Activated B cell treated with CpG ODN at 0.5 μM for 24 hours (primary cell): ENCODE measurements at places on chromosomes 5 and 9. TPM values are rescaled to one million over a fixed set of nuclear protein-coding genes. Genes with fewer than 3 reads are reported as not detected.
A peak's percentile ranks its signal among the peaks of the same experiment; 100 is the strongest.

- no peak for DNase-seq
- H3K4me3 ChIP-seq, result no peak overlapping the region
- H3K27me3 ChIP-seq, result peaks cover 7% of the 10 kb centered on the region
- no peaks in the 10 kb centered on the region for H3K4me1 ChIP-seq
- H3K36me3 ChIP-seq, result no peaks in the 10 kb centered on the region
Observed at GRCh38 chr5:122145906-122146305, 16.6 kb downstream of the ZNF474 start.

- no peak for DNase-seq
- no peaks in the 10 kb centered on the region for H3K36me3 ChIP-seq
- H3K27ac ChIP-seq, result no peak overlapping the region
- H3K4me1 ChIP-seq, result no peaks in the 10 kb centered on the region
- no peaks in the 10 kb centered on the region for H3K27me3 ChIP-seq
Observed at GRCh38 chr9:74078647-74079046, 418.5 kb upstream of the RORB start.

DNA sequence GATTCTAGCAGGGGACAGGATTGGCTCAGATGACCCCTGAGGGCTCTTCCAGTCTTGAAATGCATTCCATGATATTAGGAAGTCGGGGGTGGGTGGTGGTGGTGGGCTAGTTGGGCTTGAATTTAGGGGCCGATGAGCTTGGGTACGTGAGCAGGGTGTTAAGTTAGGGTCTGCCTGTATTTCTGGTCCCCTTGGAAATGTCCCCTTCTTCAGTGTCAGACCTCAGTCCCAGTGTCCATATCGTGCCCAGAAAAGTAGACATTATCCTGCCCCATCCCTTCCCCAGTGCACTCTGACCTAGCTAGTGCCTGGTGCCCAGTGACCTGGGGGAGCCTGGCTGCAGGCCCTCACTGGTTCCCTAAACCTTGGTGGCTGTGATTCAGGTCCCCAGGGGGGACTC, 2.9 kb upstream of the MYOZ3 start:
- H3K4me1 ChIP-seq, result peaks cover 16% of the 10 kb centered on the region
- H3K27me3 ChIP-seq, result no peaks in the 10 kb centered on the region
- no peak overlapping the region for H3K27ac ChIP-seq
- no peaks in the 10 kb centered on the region for H3K36me3 ChIP-seq
- no peak for DNase-seq

- no peak overlapping the region for H3K4me3 ChIP-seq
- peaks cover 15% of the 10 kb centered on the region for H3K4me1 ChIP-seq
- H3K36me3 ChIP-seq, result no peaks in the 10 kb centered on the region
- H3K27me3 ChIP-seq, result no peaks in the 10 kb centered on the region
- DNase-seq, result no peak
- H3K27ac ChIP-seq, result no peak overlapping the region
Observed at GRCh38 chr5:83744821-83745220, 24.2 kb upstream of the HAPLN1 start.

DNA sequence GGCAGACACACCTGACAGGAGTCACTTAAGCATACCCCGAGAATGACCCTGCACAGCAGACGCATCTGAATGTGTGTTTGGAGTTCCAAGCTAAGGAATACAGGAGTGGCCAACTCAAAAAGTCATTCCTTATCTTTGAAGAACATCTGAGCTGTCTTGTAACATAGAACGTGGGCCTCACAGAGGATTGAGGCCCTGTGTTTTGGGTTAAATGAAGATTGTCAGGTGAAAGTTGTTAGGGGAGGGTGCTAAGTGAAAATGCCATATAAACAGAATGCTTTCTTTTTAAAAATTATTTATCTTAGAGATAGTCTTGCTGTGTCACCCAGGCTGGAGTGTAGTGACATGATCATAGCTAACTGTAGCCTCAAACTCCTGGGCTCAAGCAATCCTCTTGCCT, 100.9 kb downstream of the PIK3R1 start:
- no peak overlapping the region for H3K4me3 ChIP-seq
- H3K36me3 ChIP-seq, result no peaks in the 10 kb centered on the region
- DNase-seq, result no peak
- no peaks in the 10 kb centered on the region for H3K27me3 ChIP-seq
- no peak overlapping the region for H3K27ac ChIP-seq

- no peak for DNase-seq
- no peaks in the 10 kb centered on the region for H3K27me3 ChIP-seq
- H3K4me3 ChIP-seq, result no peak overlapping the region
- H3K4me1 ChIP-seq, result peaks cover 56% of the 10 kb centered on the region
Observed at GRCh38 chr5:146213210-146213826, 9.9 kb downstream of the RBM27 start.

DNA sequence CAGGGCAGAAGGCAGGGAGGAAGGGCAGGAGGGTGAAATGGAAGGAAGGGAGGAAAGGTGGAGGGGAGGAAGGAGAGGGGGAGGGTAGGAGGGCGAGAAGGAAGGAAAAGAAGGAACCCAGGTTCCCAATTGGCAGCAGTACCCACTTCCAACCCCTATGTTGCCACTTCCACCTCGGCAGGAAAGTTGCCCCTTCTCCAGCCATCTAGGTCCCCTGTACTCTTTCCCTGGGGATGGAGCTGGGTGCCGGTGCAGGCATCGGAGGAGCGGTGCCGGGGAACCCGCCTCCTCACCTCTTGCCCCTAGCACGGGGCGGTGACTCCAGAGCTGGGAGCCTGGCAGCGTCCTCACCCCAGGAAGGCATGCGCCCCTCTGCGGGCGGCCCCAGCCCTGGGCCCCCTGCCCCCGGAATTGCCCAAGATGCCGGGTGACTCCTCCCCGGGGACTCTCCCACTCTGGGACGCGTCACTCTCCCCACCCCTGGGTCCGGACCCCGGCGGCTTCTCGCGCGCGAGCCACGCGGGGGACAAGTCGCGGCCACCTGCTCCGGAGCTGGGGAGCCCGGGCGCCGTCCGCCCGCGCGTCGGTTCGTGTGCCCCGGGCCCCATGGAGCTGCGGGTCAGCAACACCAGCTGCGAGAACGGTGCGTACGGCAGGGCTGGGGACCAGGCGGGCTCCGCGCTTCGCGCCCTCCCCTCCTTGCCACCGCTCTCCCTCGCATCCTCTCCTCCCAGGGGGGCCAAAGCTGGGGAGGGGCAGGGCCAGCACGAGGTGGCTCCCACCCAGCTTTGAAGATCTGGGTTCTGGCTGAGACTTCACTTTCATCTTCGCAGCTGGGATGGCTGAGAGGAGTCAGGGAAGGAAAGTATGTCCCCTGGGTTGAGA, at the start of gene NIPAL4:
NIPAL4 (plus strand) TSS at position 499 of the 885 bp plus-strand sequence; CDS start at position 607, 108 bp downstream.
- peaks cover 12% of the 10 kb centered on the region for H3K36me3 ChIP-seq
- no peaks in the 10 kb centered on the region for H3K27me3 ChIP-seq
- DNase-seq, result peak; percentile 48
- peak within 1 kb of the TSS; percentile 72 for H3K27ac ChIP-seq

GRCh38 chr9:92639124-92639523, 30.8 kb downstream of the IPPK start:
- H3K4me1 ChIP-seq, result no peaks in the 10 kb centered on the region
- H3K27ac ChIP-seq, result no peak overlapping the region
- peaks cover 89% of the 10 kb centered on the region for H3K36me3 ChIP-seq
- no peak overlapping the region for H3K4me3 ChIP-seq

- no peaks in the 10 kb centered on the region for H3K4me1 ChIP-seq
- no peaks in the 10 kb centered on the region for H3K36me3 ChIP-seq
- no peak overlapping the region for H3K4me3 ChIP-seq
- peaks cover 7% of the 10 kb centered on the region for H3K27me3 ChIP-seq
- no peak for DNase-seq
Observed at GRCh38 chr9:20286969-20287368, 335.3 kb downstream of the MLLT3 start.

GRCh38 chr5:1750469-1750868, 49.2 kb downstream of the MRPL36 start:
- no peak for DNase-seq
- H3K36me3 ChIP-seq, result no peaks in the 10 kb centered on the region
- H3K4me1 ChIP-seq, result no peaks in the 10 kb centered on the region
- no peak overlapping the region for H3K4me3 ChIP-seq

DNA sequence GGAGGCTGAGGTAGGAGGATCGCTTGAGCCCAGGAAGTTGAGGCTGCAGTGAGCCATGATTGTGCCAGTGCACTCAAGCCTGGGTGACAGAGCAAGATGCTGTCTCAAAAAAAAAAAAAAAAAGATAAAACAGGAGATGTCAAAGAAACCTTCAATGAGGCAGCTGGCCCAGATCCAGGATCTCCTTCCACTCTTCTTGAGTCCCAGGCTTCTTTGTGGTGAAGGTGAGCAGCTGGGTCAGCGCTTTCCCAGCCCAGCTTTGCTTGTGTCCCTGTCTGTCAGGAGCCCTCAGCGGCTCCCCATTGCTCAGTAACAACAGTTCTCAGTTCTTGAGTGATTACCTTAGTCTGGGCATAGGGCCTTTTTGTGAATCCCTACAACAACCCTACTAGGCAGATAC, 69.4 kb upstream of the PSD2 start:
- no peaks in the 10 kb centered on the region for H3K27me3 ChIP-seq
- H3K36me3 ChIP-seq, result no peaks in the 10 kb centered on the region
- peaks cover 17% of the 10 kb centered on the region for H3K4me1 ChIP-seq
- H3K4me3 ChIP-seq, result no peak overlapping the region

GRCh38 chr5:139904816-139905661, 109.4 kb downstream of the PSD2 start:
- H3K4me1 ChIP-seq, result peaks cover 6% of the 10 kb centered on the region
- H3K27ac ChIP-seq, result no peak overlapping the region
- H3K4me3 ChIP-seq, result peak overlapping the region; percentile 20
- DNase-seq, result no peak
- H3K36me3 ChIP-seq, result no peaks in the 10 kb centered on the region

DNA sequence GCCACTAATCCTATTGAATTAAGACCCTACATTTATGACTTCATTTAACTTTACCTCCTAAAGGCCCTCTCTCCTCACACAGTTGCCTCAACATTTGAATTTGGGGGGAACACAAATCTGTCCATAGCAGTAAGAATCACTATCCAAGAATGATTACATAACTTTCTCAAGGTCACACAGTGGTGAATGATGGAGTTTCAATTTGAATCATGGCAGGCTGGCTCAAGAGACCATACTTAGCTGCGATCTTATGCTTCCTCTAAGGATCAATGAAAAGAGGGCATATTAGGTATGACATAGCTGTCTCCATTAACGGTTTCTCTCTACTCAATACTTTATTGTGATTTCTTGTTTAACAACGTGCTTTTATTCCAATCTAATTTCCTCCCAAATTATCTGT, 44.1 kb upstream of the PDE4D start:
- no peaks in the 10 kb centered on the region for H3K27me3 ChIP-seq
- H3K4me1 ChIP-seq, result no peaks in the 10 kb centered on the region
- no peak overlapping the region for H3K4me3 ChIP-seq
- DNase-seq, result no peak
- no peak overlapping the region for H3K27ac ChIP-seq
- H3K36me3 ChIP-seq, result no peaks in the 10 kb centered on the region

- peaks cover 90% of the 10 kb centered on the region for H3K4me1 ChIP-seq
- H3K27ac ChIP-seq, result peak overlapping the region; percentile 82
- peaks cover 79% of the 10 kb centered on the region for H3K36me3 ChIP-seq
- no peaks in the 10 kb centered on the region for H3K27me3 ChIP-seq
- no peak for DNase-seq
Observed at GRCh38 chr9:36987891-36988290, 46.2 kb downstream of the PAX5 start.

GRCh38 chr5:63400079-63400478, 562.2 kb downstream of the HTR1A start:
- H3K4me1 ChIP-seq, result no peaks in the 10 kb centered on the region
- H3K4me3 ChIP-seq, result no peak overlapping the region
- no peak overlapping the region for H3K27ac ChIP-seq

DNA sequence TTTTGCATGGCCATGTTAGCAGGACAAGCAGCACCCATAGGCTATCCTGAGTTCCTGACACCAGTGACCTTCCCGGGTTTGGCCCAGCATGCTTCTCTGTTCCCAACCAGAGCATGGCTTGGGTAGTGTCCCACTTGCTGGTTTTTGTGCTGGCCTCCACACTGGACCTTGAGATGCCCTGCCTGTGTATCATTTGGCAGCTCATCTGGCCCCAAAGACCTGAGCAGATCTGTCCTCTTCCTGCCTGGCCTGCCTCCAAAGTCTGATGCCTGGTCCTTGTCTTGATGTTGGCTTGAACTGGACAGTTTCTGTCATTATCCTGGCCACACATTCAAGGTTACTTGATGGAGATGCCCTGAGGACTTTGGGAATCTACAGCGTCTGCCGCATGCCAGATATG, 590.7 kb upstream of the KLF4 start:
- peaks cover 2% of the 10 kb centered on the region for H3K27me3 ChIP-seq
- H3K4me1 ChIP-seq, result no peaks in the 10 kb centered on the region
- no peak for DNase-seq

GRCh38 chr9:127983847-127984289, 3.1 kb upstream of the EEIG1 start:
- H3K4me1 ChIP-seq, result peaks cover 65% of the 10 kb centered on the region
- H3K4me3 ChIP-seq, result peak overlapping the region; percentile 70
- no peak for DNase-seq

DNA sequence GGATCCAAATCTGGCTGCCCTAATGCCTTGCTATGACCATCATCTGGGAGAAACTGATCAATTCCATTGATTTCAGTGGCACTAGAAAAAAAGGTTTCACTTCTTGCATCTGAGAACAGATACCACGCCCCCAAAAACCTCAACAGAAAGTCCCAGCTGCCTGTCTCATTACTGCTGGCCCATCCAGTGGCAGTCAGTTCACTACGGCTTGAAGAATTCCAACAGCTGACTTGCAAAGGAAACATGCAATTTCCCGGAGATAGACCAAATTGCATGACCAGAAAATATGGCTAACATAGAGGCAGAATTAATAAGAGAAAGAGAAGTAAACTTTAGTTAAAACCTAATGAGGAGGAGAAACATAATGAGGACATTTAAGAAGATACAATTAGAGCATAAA, 48.6 kb downstream of the UGCG start:
- H3K4me1 ChIP-seq, result peaks cover 53% of the 10 kb centered on the region
- no peaks in the 10 kb centered on the region for H3K36me3 ChIP-seq
- H3K27me3 ChIP-seq, result no peaks in the 10 kb centered on the region
- peak overlapping the region; percentile 71 for H3K4me3 ChIP-seq
- peak overlapping the region; percentile 75 for H3K27ac ChIP-seq

Gene FBP2
- not detected in 2 replicates for total RNA-seq

Gene RNF208
- 1.1 and 1.9 TPM in 2 replicates for total RNA-seq

Gene COL5A1
- 0.02 TPM in 1 of 2 replicates, not detected in the other for total RNA-seq

Gene CCDC192
- not detected in 2 replicates for total RNA-seq

Gene PFN3
- total RNA-seq, result not detected in 2 replicates

Gene GABRA1
- total RNA-seq, result not detected in 2 replicates

Gene STK32A
- not detected in 2 replicates for total RNA-seq

Gene CYSRT1
- 0.39 and 0.53 TPM in 2 replicates for total RNA-seq

Gene TMEFF1
- 0.29 TPM in 1 of 2 replicates, not detected in the other for total RNA-seq
